ENCODE measurements at places on chromosomes 5 and 9.

DNA sequence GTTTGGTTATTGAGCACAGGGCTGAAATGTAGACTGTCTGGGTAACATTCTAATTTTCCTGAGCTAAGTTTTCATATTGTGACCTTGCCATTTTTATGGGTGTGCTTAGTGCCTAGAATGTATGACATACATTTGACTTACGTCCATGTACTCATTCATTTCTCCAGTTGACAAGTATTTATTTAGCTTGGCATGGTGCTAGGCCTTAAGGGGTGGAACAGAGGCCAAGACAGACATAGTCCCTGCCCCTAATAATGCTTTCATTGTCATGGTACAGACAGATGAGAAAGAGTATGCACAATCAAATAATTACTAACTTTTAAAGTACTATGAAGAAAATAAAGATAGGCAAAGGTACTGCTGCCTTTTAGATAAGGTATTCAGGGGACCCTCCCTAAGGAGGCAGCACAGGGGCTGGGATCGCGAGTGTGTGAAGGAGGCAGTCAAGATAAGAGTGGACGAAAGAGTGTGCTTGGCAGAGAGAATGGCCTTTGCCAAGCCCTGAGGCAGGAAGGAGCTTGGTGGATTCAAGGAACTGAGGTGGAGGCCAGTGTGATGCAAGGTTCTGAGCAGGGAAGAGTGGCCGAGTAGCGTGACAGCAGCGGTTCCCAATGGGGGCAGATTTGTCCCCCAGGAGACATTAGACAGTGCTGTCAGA lies 128.0 kb downstream of the PIP5K1B start:
- no peak for DNase-seq

DNA sequence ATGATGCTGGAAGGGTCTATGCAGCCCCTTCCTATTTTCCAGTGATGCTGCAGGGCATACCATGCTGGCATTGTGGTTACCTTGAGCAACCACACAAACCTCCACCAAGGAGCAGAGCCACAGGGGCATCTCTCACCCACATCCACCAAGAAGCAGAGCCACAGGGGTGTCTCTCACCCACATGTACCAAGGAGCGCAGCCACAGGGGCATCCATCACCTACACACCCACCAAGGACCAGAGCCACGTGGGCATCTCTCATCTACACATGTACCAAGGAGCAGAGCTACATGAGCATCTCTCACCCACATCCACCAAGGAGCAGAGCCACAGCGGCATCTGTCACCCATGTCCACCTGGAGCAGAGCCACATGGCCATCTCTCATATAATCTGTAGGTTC lies 8.8 kb upstream of the GM2A start:
- no peak for DNase-seq

- DNase-seq, result no peak
Measured at GRCh38 chr5:81898403-81898802, 73.4 kb upstream of the ATG10 start.

DNA sequence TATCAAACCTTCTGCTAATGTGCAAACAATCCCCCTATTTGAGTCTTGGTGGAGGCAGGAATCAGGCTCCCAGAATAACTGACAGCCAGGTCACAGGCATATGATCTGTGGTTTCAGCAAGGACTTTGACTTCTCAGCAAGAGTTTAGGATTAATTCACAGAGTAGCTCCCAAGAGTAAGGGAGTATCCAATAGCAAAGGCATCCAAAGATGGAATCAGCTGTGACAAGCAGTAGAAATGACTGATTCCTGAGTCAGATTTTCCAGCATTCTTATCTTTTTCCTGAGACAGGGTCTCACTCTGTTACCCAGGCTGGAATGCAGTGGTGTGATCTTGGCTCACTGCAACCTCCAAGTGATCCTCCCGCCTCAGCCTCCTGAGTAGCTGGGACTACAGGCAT lies 108.3 kb downstream of the EPB41L4A start:
- DNase-seq, result no peak

DNA sequence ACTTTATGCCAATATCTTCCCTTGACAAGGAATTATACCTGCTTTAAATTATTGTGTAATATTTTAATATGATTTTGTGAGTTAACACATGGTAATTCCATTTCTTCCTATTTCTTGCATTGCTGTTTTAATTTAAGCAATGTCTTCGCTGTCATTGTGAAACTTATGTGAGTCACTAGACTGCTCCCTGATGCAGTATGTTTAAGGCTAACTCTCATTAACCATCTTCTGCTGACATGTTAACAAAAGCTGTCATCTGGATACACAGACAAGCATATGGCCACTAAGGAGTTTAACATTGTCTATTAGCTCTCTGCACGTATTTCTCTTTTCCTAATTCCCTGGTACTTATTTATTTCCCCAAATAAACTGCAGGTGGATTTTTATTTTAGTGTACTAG lies 980.8 kb upstream of the CTNND2 start:
- no peak for DNase-seq

DNA sequence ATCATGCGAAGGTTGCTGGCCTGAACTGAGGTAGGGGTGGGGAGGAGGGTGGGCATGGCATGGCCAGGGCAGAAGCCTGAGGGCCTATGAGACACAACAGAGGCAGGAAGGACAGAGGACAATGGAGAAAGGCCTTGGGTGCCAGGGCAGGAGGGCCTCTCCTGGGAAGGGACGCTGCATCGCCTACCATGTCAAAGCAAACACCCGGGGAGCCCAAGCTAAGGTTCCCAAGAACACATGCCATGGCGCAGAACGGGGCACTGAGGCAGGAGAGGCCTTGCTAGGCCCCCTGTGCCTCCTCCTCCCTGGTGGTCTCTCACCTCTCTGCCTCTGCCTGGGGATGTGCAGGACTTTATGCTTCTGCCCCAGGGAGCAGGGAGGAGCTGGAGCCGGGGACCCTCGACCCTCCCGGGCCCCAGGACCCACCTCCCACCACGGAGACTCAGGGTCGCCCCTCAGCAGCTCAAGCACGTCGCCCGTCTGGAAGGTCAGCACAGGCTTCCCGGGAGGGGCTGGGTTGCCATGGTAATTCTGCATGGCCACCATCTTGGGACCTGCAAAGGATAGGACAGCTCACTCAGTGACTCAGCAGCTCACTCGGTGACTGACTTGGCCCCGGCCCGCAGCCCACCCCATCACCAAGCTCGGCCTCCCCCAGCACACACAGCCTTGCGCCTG lies 40.3 kb upstream of the SARDH start:
- DNase-seq, result no peak

DNA sequence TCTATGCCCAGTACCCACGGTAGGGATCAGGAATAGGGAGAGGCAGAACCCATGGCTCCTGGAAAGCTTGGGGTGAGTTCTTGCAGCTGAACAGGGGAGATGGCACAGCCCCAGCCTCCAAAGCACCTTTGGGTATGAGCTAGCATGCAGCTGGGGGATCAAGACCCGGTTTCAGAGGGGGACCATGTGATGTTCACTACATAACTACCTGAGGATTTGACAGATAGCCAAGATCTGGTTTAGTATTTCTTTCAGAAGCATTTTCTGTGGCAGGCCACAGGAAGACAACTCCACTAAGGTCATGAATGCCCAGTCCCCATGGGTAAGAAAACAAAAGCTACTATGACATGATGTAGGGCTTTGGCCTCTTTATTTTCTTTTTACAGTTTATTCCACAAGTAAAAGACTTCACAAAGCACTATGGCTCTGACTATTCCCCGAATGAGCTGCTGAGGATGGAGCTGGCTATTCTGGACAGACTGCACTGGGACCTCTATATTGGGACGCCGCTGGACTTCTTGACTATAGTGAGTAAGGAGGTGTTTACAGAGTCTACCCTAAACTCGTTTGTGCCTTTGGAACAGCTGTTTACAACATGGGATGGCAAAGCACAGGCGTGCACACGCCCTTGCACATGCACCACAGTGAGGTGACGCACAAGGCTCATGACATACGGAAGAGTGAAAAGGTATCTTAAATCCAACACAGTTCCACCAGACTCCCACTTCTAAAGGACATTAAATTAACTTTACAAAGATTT lies 3.4 kb downstream of the CCNI2 start:
- no peak for DNase-seq

GRCh38 chr9:134698587-134699342 lies 57.2 kb downstream of the COL5A1 start:
- DNase-seq, result peak; percentile 35

DNA sequence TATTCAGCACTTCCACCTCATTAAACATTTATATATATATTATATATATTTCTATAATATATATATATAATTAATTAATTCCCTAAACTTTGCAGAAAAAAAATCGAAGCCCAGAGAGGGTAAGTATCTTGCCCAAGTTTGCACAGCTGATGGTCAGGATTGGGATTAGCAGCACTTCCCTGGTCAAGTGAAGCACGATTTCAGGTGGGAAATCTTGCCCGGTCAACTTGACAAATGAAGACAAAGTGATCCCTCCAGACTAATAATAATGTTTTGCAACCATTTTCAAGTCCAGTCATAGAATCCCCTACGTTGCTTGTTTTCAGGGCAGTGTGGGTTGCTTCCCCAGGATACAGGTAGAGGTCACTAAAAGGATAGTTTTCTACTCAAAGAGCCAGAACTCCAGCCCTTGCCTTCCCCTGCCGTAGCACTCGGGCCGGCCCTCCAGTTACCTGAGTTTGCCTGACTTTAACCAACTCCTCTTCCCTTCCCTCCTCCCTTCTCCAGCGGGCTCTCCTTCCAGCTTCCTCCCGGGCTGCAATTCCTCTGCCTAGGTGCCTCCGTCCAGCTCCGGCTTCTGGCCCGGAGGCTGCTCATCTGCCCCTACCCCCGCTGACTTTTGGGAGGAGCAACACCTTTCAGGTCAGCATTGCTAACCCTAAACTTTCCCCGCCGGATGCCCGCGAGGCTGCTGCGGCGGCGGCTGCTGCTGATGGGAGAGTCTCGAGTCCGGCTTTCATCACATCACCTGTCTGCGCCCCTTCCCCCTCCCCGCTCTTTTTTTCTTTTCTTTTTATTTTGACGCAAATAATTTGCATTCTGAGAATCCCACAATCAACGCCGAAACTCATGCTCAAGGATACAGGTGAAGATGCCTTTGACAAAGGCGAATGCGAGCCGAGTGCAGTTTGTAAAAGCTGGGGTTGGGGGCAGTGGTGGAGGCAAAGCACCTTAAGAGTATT lies 930 bp downstream of the PRLR start:
- DNase-seq, result no peak

- DNase-seq, result no peak
Measured at GRCh38 chr9:32969270-32969669, 32.2 kb downstream of the APTX start.

DNA sequence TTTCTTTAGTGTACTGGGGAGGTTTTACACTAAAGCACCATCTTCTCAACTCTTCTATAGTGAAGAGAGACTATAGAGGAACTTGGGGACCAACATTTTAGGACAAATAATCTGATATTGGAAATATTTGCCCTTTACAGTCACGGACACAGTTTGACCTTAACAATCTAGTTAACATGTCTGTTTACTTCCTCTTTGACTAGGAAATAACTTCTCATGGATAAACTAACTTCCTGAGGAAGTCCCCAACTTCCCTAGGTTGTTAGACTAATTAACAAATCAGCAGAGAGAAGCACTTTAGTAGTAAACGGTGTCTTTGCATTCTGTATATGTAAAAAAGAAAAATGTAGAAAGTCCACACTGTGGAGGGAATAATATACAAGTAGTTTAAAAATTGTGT lies 127.7 kb downstream of the FBXL7 start:
- DNase-seq, result no peak

GRCh38 chr9:4489919-4490704 lies at the start of gene SLC1A1:
TSS of gene SLC1A1 (plus strand) at chr9:4490468. CDS start at chr9:4490680, 212 bp downstream.
- peak; percentile 22 for DNase-seq

DNA sequence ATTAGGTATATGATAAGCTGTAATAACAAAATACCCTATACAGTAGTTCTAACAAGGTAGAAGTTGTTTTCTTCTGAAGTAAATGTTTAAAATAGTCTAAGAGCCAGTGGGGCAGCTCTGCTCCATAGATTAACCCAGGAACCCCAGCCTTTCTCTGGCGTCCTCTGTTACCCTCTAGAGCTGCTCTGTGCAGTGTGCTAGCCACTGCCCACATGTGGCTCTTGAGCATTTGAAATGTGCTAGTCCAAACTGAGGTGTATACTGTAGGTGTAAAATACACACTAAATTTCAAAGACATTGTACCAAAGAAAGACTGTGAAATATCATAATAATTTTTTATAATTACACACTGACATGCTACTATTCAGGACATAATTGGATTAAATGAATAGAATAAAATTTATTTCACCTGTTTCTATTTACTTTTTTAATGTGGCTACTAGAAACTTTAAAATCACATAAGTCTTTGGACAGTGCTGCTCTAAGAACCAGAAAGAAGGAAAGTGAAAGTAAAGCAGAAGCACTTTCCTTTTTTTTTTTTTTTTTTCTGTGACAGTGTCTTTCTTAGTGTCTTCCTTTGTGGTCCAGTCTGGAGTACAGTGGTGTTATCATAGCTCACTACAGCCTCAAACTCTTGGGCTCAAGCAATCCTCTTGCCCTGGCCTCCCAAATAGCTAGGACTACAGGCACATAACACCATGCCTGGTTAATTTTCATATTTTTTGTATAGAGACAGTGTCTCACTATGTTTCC lies 39.3 kb downstream of the RAI14 start:
- DNase-seq, result peak; percentile 37

- DNase-seq, result no peak
Measured at GRCh38 chr9:21669701-21670100, 132.7 kb upstream of the MTAP start.

- DNase-seq, result no peak
Measured at GRCh38 chr9:89595646-89596045, 9.2 kb upstream of the GADD45G start.

DNA sequence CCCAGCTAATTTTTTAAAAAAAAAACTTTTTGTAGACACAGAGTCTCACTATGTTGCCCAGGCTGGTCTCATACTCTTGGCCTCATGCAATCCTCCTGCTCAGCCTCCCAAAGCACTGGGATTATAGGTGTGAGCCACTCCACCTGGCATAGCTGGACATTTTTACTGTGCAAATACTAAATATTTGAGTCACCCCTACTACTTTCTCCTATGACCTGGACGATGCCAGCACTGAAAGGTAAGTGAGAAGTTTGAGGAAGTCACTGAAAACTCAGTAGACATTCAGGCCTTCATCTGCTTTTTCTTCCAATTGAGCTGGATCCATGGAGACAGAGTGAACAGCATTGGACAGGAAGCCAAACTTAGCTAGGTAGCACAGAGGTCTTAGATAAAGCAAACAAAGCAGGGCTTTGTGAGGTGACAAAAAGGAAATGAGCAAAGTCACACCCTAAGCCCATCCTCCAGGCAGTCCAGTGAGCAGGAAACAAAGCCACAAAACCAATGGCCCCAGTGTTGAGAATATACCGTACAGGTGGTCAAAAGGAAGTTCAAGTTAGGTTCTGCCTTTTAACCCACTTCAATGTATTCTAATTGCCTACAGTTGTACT lies 192.6 kb upstream of the RASA1 start:
- peak; percentile 36 for DNase-seq

GRCh38 chr9:136943291-136944211 lies 987 bp downstream of the FBXW5 start:
- DNase-seq, result no peak

Measured in T-helper 2 cell (primary cell).